Astrocyte of the spinal cord (primary cell): ENCODE measurements at places on chromosomes 4 and X.
A peak's percentile ranks its signal among the peaks of the same experiment; 100 is the strongest.

GRCh38 chr4:36159208-36159607 is 85.1 kb downstream of the ARAP2 start:
- no peak for DNase-seq

DNA sequence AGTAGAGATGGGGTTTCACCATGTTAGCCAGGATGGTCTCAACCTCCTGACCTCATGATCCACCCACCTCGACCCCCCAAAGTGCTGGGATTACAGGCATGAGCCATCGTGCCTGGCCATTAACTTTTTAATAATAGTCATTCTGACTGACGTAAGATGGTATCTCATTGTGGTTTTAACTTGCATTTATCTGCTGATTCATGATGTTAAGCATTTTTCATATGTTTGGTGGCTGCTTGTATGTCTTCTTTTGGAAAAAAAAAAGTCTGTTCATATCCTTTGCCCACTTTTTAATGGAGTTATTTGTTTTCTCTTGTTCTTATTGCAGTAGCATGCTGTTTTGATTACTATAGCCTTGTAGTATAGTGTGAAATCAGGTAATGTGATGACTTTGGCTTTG is 45.8 kb downstream of the ANXA10 start:
- DNase-seq, result peak; percentile 87

GRCh38 chr4:6806924-6807626 is 24.5 kb downstream of the KIAA0232 start:
- peak; percentile 17 for DNase-seq

- DNase-seq, result no peak
These were observed 549.7 kb downstream of the TRIML1 start for GRCh38 chr4:188688956-188689355.

DNA sequence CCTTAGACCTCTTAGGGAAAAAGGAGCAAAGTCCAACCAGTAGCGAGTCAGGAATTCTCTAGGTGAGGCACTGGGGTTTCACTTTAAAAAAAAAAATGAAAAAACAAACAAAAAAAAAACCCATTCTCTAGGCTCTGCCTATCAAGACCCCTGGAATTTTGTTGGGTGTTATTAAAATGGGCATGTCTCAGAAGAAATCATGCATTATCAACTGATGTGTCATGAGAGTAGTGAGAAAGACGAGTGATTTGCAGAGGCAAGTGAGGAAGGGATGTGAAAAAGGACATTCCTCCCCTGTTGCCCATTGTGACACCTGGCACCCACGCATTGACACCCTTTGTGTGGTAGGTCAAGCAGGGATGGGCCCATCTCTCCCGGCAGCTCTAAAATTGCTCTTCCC is 78.9 kb downstream of the AASDH start:
- DNase-seq, result no peak

DNA sequence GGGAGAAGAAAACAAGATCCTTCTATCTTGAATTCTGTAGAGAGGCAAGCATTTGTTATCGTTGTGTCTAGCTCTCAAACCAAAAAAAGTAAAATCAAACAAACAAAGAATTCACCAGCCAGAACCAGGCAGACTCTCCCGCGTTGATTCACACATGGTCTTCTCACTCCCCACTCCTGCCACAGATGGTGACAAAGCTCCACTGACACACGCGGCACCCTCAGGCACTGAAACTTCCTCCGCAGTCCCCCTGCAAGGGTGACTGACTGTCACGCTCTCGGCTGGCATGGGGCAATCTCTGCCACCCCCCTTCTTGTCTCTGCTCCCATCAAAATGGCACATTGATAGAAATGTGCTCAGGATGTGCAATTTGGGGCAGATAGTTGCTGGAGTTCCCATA is 304.9 kb downstream of the DHX15 start:
- DNase-seq, result no peak

GRCh38 chr4:115090483-115091075 is 22.8 kb downstream of the NDST4 start:
- peak; percentile 22 for DNase-seq

DNA sequence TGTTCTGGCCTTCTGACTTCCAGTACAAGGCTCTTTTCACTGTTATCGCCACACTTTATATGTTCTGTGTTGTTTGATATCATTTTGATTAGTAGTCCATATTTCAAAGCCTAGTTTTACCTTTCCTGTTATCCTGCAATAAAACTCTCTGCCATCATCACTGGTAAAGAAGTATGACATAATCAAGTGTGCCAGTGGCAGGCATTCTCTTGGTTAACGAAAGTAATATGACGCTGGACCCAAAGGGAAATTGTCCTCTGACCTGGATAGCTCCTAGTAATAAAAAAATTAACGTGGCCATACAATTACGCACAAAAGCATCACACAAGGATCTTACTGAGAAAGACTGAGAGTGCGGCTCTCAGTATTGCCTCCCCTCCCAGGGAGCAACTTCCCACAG is 33.8 kb downstream of the DGKK start:
- no peak for DNase-seq

DNA sequence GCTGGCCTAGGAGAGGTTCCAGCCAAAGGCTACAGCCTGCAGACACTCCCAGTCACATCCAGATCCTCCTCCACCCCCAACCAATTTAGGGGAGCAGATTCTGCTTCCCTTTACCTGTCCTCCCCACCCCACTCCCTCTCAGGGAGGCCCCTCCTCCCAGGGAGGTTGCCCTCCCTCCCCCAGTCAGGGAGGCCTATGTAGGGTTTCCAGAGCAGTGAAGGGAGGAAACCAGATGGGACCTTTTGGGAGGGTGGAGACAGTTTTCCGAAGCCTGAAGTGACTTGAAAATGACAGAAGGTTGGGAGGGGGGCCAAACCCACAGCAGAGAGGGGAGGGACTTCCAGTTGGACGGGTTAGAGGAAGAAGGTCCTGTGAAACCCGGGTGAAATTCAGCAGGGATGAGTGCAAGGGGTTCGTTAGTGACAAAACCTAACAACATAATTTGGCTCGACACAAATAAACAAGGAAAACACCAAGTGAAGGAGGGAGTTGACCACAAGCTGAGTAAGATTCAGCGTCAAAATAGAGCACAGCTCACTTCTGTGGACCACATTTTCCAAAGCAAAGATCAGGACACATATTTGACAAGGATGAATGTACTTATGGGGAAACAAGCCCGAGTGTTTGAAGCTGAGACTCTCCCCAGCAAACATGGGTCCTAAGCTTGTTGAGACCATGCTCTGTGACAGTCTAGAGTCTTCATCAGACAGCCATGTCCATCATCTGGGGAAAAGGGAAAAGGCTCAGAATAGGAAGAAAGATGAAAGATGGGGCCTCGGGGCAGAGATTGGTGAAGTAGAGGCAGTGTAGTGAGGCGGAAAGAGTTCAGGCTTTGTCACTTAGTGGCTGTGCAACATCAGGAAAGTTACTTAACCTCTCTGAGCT is 46.4 kb downstream of the PRPS1 start:
- DNase-seq, result peak; percentile 86

DNA sequence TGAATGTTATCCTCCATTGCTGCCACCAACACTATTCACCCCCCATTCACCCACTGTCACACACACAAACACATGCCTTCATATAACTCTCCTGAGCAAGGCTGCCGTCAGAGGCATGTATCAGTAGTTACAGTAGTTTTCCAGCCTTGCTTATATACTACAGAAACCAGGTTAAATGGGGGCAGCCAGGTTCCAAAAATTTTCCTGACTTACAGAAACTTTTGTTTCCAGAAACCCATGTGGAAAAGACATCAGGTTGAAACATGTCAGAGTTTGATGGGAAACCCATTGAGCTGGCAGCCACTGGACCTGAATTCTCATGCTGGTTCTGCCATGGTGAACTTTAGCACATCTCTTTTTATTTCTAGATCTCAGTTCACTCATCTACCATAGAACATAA is 64.0 kb downstream of the COX18 start:
- DNase-seq, result no peak

DNA sequence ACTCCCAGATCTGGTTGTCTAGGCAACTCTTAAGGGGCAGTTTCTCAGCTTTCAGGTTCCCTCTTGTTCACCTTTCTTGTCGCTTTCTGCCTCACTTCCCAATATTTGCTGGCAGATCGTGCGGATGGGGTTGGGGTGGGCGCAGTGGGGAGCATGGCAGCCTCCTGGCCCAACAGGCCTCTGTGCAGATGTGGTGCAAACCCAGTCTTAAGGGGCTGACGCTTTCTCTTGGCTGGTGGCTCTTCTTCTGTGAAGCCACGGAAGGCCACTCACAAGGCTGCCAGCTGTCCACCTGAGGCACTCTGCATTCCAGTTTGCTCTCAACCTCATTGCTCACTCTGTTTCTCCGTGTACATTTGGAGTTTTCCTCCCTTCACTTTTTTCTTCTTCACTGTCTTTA is 61.7 kb downstream of the NBDY start:
- DNase-seq, result no peak

GRCh38 chrX:149074398-149074797 is 430.7 kb downstream of the IDS start:
- peak; percentile 55 for DNase-seq

- DNase-seq, result no peak
These were observed 516.1 kb upstream of the DIPK2B start for GRCh38 chrX:45716750-45717149.

GRCh38 chr4:83563998-83564397 is 28.1 kb downstream of the GPAT3 start:
- no peak for DNase-seq

GRCh38 chr4:175325230-175325629 is 407.1 kb downstream of the ADAM29 start:
- peak; percentile 22 for DNase-seq

GRCh38 chr4:88754796-88755195 is 57.2 kb upstream of the NAP1L5 start:
- no peak for DNase-seq

GRCh38 chr4:183773790-183774189 is 114.7 kb downstream of the TRAPPC11 start:
- no peak for DNase-seq

DNA sequence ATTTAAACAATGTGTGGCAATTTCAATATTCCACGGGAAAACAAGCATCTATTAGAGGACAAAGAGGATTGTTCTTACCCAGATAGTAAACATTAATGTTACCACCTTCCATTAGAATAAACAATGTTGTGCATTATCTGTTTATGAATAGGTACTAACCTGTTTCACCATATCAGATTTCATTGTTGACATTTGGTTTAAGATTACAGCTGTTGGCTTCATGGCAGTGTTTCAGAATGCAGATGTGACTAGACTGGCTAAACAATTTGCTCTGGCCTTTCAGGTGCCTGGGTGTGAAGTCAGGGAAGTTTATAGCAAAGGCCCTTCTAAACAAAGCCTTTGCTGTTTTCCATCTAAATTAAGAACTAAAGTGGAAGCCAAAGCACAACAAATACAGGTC is 464.7 kb upstream of the FAM47C start:
- no peak for DNase-seq

DNA sequence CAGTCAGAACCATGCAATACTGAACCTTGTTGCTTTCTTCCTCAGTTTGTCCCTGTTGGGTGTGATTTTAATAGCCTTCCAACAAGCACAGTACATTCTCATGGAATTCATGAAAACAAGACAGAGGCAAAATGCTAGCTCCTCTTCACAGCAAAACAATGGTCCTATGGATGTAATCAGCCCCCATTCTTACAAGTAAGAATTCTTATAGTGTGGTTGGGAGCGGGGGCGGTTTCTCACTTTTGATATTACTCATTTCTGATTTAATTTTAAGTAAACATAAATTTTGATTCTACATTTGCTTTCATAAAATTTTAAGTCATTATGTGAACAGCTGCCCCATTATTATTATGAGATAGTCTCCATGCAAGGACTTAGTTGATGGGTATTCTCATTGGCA is 80.8 kb upstream of the TLR2 start:
- no peak for DNase-seq

- no peak for DNase-seq
These were observed 78.1 kb upstream of the GPM6B start for GRCh38 chrX:13894888-13895565.

DNA sequence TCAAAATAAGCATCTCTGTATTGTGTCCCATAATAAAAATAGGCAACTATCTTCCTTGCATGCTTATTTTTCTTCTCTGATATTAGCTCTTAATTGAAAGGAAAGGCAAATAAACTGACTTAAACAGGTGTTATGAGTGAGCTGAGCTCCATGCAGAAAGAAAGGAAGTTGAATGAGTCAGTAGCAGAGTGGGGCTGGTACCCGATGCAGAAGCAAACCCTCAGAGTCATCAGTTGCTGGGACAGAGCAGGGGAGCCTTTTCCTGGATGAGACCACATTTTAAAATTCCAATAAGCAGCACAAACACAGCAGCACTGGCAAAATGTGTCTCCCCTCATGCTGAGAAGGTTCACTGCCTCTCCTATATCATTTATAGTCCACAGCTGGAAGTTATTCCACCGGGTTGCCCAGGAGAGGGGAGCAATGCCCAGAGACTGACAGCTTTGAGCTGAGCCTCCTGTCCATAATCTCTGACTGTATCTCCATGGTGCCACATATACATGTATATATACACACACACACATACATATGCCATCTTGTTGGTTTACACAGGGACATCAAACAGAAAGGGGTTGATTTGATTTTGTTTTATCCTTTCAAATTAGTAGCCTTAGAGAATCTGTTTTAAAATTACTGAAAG is 274.3 kb upstream of the PPARGC1A start:
- peak; percentile 17 for DNase-seq

- DNase-seq, result no peak
These were observed 1824.4 kb downstream of the ARAP2 start for GRCh38 chr4:34419871-34420270.

DNA sequence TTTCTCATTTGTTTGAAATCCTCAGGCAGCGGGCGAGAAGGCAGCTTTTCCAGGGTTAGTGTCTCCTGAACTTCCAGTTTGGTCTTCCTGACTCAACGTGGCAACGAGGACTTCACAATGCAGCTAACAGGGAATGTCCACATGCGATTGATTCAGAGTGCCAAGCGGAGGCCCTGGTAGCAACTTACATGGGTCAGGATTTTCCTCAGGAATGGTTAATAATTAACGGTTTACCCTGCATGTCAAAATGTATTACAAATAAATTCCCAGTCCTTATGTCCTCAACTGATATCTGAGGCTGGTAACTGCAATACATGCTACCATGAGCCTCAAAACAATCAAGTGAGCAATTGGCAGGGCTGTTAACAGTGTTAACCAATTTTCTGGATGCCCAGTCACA is 67.2 kb downstream of the MAP3K15 start:
- DNase-seq, result no peak

DNA sequence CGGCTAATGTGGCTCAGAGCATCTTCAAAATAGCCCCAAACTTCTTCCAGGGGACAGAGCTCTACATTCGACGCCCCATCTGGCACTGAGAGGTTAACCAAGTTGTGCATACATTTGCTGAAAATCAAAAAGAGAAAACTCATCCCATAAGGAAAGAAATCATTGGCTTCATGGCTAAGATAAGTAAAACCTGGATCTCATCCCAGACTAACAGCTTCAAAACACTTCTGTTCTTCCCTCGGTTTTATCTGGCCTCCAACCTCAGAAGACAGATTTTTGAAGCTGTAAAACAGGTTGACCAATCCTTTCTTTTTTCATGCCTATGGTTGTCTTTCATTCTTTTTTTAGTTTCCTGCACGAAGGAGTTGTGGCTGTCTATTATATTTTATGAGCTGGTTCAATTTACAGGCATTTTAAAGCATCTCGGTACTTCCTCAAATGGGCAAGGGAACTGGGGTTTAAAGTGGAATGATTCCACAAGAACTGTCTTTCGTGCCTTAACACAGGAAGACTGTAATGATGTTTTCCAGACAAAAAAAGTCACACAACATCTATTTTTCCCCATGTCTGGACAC is 107.6 kb downstream of the DLG3 start:
- no peak for DNase-seq

GRCh38 chrX:7261672-7262332 is 113.8 kb upstream of the PUDP start:
- no peak for DNase-seq
